ENCODE measurements at places on chromosomes 7 and 10. TPM values are rescaled to one million over a fixed set of nuclear protein-coding genes. Genes with fewer than 3 reads are reported as not detected.

The SEPTIN7 gene
- 182 TPM for total RNA-seq

DNA sequence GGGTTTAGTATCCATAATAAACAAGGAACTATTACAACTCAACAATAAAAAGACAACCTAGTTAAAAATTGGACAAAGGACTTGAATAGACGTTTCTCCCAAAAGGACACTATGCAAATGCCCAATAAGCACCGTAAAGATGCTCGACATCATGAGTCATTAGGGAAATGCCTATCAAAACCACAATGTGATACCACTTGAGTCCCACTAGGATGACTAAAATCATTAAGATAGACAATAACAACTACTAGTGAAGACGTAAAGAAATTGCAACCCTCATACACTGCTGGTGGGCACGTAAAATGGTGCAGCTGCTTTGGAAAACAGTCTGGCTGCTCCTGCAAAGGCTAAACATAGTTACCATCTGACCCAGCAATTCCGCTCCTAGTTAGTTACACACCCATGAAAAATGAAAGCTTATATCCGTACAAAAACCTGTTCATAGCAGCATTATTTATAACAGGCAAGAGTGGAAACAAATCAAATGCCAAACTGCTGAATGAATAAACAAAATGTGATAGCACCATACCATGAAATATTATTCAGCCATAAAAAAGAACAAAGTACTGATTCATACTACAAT, 17.3 kb downstream of the CCDC3 start:
- H3K27me3 ChIP-seq = no peaks in the 10 kb centered on the region
- H3K36me3 ChIP-seq = no peaks in the 10 kb centered on the region
- H3K4me3 ChIP-seq = no peak overlapping the region
- DNase-seq = no peak

DNA sequence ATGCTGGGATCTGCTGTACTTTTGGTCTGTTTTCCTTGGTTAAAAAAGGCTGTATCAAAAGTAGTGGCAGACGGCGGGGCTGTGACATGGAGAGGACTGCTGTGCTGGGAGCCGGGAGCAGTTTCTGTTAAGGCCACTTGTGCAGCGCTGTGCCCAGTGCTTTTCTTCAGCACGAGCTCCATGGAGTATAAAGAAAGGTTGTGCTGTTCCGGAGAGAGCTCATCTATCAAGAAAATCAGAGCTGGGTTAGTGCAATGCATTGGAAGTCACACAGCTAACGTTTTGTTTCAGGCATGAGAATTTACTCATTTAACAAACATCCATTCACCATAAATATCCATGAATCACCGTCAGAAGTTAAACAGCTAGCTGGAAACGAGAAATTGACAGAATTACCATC, 62.0 kb downstream of the KIAA1549 start:
- no peaks in the 10 kb centered on the region for H3K4me1 ChIP-seq
- H3K36me3 ChIP-seq = no peaks in the 10 kb centered on the region
- H3K27ac ChIP-seq = no peak overlapping the region
- no peaks in the 10 kb centered on the region for H3K27me3 ChIP-seq
- no peak for DNase-seq
- H3K4me3 ChIP-seq = no peak overlapping the region

DNA sequence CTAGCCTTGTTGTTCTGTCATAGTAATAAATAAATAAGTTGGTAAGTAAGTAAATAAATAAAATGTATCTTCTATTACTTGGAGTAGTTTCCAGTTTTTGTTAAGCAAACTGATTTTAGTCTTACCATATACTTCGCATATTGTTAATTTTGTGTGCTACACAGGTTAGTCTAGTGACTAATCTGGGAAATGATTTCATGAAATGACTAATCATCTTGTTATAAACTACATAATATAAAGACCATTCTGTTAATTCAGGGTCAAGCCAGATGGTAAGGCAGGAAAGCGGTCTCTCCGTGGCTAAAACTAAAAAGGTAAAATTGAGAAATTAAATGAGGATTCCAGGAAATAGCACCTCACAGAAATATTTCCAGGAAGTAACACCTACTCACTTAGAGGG, 58.5 kb upstream of the FOXP2 start:
- no peak for DNase-seq
- no peaks in the 10 kb centered on the region for H3K36me3 ChIP-seq
- H3K4me1 ChIP-seq = no peaks in the 10 kb centered on the region
- no peaks in the 10 kb centered on the region for H3K27me3 ChIP-seq
- H3K27ac ChIP-seq = no peak overlapping the region

DNA sequence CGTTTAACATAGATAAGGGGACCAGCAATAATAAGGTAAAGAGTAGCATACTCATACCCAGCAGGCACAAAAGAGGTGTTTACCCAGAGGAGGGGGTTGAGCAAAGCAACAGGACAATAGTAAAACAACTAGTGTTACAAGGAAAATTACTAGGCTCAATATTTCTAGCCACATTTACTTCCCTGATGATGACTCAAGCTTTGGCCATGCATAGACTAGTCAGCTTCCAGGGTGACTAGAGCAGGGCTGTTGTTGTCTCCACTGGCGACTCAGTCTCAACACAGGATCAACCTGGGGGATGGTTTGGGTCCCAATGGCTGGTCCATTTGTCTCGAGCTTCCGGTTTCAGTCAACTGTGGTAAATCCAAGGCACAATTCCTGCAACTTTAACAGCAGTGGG, 217.7 kb upstream of the KCND2 start:
- no peaks in the 10 kb centered on the region for H3K36me3 ChIP-seq
- no peaks in the 10 kb centered on the region for H3K27me3 ChIP-seq
- H3K27ac ChIP-seq = no peak overlapping the region
- peaks cover 5% of the 10 kb centered on the region for H3K4me1 ChIP-seq
